ENCODE measurements at places on chromosomes 5 and 9.

DNA sequence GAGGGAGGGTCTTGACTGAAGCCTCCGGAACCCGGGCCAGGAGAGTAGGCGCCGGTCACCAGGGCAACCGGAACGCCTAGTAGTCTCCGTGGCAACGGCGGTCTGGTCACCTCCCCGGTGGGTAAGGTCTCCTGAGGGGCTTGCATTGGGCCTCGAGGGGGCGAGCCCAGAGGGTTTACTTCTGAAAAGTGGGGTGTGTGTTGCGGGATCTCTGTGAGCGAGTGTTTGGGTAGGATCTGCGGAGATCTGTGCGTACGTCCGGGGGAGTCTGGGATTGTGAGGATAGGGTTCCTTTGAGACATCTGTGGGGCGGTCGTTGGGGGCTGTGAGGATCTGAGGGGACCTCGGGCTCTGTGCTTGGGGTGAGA is at the start of gene FAM221B:
Gene FAM221B, minus strand, starts transcription at position 17 of the 368 bp plus-strand sequence. CDS start 2,571 bp downstream, outside the sequence.
- no peak for DNase-seq

DNA sequence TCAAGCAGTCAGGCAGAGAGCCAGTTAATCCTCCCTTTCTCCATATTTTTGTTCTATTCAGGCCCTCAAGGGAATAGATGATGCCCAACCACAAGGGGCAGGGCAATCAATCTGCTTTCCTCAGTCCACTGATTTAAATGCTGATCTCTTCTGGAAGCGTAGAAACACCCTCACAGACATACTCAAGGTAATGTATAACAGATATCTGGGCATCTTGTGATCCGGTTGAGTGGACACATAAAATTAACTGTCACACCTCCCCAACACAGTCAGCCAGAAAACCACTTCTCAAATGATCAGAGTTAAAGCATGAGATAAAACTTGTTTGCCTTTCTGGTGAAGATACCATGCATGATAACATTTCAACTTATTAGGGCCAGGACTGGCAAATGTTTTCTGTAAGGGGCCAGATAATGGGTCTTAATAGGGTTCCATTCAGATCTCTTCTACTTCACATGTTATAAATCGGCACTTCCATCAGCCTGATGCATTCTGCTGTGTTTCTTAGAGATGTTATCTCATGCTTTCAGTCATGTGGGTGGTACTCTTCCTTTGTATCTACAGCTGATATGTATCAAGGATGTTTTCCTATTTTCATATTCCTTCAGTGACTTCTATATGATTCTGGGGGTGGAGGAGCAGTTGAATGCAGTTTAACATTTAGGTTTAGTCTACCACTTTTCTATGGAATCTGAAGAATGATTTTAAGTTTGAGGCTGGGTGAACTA is 58.9 kb upstream of the CNTLN start:
- no peak for DNase-seq

DNA sequence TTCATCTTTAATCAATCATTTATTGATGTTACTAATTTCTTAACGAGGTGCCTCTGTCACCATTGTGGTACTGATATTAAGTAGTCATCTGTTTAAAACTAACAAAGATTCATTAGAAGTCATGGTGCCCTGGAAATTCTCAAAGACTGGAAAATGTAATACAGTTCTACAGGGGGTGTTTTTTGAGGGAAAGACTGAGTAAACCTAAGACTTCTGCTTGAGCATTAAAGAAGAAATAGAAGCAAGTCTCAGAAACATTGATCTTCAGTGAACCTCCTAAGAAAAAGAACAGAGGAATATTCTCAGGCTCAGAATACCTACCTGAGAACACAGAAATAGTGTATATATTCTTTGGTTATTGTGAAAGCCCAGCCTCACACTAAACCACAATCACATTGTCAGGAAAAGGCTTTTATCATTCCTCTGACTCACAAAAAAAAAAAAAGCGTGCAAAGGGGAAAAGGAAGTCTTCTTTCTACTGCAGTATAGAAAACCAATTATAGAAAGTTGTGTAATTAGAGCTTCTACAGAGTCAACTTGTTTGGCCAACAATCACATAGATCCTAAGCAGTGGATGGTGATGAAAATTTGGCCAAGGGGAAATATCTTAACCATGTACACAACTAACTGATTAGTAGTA is 60.8 kb downstream of the HINT1 start:
- peak; percentile 16 for DNase-seq

DNA sequence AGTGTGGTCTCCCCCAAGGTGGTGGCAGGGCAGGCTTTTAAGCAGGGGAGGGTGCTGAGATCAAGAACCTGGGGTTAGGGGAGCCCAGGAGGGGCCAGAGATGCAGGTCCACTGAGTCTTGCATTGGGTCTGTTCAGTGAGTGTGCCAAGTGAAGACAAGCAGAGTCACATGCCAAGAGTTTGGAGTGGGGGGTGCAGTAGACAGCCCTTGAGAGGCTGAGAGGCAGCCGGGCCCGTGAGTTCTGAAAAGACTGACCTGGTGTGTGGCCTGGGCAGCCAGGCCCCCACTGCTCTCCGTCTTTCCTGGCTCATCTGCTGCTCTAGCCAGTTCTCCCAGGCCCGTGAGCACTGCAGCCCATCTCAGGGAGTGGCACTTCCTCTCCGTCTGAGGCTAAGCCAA is 120.0 kb downstream of the DAB2IP start:
- DNase-seq, result peak; percentile 42

DNA sequence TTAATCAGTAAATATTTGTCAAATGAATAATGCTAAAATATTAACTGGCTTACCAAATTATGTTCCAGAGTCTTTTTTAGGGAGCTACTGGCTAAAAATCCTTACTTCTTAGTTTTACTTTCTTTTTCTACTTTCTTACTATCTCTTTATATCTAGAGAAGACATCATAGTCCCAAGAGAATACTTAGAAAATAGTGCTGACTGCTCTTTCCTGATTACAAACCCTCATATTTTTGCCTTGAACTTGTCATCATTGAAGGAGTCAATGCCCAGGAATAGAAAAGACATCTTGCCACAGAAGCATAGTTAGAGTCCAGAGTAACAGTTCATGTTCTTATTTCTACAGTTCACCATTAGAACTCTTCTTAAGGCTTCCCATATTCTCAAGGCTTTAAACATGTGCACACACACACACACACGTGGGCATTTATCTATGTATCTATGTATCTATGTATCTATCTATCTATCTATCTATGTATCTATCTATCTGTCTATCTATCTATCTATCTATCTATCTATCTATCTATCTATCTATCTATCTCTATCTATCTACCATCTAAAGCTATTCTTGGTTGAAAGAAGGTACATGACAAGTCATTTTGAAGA is 654.3 kb downstream of the ANXA1 start:
- DNase-seq, result no peak

DNA sequence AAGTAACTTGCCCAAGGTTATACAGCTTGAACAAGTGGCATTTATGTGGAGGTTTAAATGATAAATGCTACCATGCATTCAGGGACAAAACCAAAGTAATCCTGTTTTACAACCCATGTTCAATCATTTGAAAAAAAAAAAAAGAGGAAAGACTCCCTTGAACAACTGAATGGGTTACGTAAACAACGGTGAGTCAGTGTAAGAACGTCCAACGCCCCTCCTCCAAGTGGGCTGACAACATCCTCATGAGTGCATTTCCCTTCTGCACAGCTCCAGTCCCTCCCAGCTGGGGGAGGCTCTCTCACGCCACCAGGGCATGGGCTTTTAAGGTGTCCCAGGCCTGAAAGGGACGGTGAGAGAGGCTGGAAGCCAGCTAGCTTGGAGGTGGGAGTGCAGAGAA is 90.0 kb downstream of the PRRT1B start:
- DNase-seq, result peak; percentile 96

DNA sequence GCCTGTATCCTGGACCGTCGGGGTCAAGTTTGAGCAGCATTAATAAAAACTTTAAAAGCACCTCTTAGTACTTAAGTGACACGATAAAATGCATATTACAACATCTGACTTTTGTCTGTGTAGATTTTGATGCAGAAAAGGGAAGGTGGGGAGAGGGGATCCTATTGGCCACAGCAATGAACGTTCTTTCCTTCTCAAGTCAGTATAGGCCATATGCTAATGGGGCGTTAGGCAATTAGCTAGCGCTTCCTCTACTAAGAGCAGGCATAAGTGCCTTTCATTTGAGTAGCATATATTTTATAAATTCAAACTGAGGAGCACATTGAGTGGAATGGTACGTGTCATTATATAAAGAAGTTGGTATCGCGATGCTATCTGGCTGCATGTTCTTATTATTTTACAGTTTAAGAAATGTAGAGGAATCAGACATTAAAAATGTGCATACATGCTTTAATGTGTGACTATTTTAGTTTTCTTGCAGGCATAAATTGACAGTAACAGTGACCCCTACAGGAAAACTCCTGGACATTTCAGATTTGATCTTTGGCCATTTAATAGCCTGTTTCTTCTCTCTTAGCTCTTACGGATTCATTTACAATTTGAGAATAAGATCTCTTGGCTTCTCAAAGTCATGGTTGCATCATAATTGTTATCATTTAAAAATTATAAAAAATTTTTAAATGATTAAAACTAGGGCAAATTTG is 1.1 kb upstream of the GNA14 start:
- DNase-seq, result peak; percentile 20

Measured in fibroblast of skin of right biceps (primary cell).